ENCODE measurements at places on chromosomes 7 and 10.
A peak's percentile ranks its signal among the peaks of the same experiment; 100 is the strongest.

DNA sequence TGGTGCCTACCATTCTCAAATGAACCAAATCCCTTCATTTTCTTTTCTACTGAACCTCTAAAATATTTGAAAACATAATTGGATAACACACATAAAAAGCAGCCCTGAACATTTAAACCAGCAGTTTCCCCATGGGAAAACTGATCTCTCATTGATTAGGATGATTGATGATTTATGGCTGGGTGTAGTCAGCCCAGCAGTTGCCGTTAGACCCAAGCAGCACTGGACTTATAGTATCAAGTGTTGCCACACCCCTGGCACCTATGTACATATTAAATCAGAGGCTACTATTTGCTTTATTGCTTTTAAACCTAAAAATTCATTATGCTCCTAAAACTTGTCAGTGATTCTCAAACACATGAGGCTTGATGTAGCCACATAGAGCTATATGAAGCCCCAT lies 20.2 kb upstream of the SLC25A13 start:
- DNase-seq: no peak
- H3K27me3 ChIP-seq: peaks cover 14% of the 10 kb centered on the region
- H3K36me3 ChIP-seq: no peaks in the 10 kb centered on the region

- no peak overlapping the region for H3K27ac ChIP-seq
- H3K27me3 ChIP-seq: no peaks in the 10 kb centered on the region
- no peak for DNase-seq
Measured at GRCh38 chr10:118307220-118307619, 34.9 kb downstream of the FAM204A start.

- no peak overlapping the region for H3K27ac ChIP-seq
- no peak for DNase-seq
- H3K36me3 ChIP-seq: no peaks in the 10 kb centered on the region
- H3K4me1 ChIP-seq: no peaks in the 10 kb centered on the region
Measured at GRCh38 chr10:78806681-78807221, 262.0 kb upstream of the ZMIZ1 start.

DNA sequence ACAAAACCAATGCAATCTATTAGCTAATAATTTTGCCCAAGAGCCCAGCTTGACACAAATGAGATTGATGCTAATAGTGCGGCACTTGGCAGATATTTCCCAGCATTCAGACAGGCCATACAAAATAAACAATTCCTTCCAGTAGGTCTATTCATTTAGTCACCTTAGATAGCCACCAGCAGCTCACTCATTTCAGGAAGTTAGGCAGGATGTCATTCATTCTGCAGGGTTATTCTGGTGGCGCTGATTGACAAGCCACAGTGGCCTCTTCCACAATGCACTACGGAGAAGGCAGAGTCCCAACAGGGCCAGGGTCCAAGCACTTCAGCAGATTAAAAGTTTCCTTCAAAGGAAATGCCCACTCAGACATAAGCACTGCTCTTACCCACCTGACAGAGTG lies 55.8 kb downstream of the PIK3AP1 start:
- H3K36me3 ChIP-seq: no peaks in the 10 kb centered on the region
- DNase-seq: no peak
- H3K27me3 ChIP-seq: no peaks in the 10 kb centered on the region
- no peak overlapping the region for H3K4me3 ChIP-seq

- no peaks in the 10 kb centered on the region for H3K27me3 ChIP-seq
- H3K36me3 ChIP-seq: no peaks in the 10 kb centered on the region
- H3K27ac ChIP-seq: no peak overlapping the region
Measured at GRCh38 chr10:4498711-4499251, 327.2 kb upstream of the AKR1E2 start.

DNA sequence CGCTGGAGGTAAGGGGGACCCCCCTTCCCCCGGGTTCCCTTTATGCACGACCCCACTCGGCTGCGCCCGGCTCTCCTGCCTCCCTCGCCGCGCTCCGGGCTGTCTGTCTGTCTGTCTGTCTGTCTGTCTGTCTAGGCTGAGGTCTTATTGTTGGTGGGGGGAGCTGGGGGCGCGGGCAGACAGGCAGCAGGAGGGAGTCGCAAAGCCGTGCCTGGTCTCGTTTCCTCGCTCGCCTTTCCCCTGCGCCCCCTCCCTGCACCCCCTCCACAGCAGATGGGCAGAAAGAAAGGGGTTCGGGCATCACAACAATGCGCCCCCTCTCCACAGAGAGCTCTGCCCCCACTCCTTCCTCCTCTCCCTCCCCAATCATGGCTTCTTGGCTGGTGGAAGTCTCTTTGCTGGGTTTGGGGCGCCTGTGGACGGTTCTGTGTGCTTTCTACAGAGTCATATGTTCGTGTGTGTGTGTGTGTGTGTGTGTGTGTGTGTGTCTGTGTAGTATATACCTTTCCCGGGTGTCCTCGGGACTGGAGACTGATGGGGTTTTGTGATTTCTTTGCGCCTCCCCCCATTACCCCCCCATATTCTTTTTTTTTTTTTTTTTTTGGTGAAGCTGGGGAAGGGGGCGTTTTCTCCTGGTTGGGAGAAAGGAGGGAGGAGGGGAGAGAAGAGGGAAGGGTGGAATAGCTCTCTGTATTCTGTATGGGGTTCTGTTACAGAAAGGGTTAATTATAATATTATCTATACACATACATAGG lies 1.9 kb downstream of the AUTS2 start:
- no peak for DNase-seq
- H3K27ac ChIP-seq: no peak overlapping the region
- peaks cover 13% of the 10 kb centered on the region for H3K4me1 ChIP-seq
- peaks cover 2% of the 10 kb centered on the region for H3K36me3 ChIP-seq
- peak overlapping the region; percentile 25 for H3K4me3 ChIP-seq
- H3K27me3 ChIP-seq: peaks cover 31% of the 10 kb centered on the region

DNA sequence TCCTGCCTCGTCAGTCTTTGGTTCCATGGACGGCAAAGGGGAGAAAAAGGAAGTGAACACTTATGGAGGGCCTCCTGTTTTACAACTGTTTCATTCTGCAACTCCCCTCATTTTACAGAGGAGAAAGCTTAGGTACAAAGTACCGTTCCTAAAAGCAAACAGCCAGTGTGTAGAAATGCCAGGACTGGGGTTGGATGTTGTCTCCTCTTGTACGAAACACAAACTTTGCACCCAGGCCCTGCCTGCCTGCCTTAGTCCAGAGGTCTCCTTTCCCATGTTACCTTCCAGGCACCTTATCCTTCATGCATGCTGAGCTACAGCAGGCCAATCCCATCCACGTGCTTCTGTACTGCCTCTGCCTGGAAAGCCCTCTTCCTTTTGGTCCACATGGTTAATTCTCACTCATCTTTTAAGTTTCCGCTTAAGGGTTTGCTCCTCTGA lies 86.0 kb downstream of the ICA1 start:
- peaks cover 51% of the 10 kb centered on the region for H3K4me1 ChIP-seq
- H3K27ac ChIP-seq: peak overlapping the region; percentile 99
- H3K36me3 ChIP-seq: peaks cover 17% of the 10 kb centered on the region
- no peaks in the 10 kb centered on the region for H3K27me3 ChIP-seq
